ENCODE measurements at places on chromosomes 5 and 9.

DNA sequence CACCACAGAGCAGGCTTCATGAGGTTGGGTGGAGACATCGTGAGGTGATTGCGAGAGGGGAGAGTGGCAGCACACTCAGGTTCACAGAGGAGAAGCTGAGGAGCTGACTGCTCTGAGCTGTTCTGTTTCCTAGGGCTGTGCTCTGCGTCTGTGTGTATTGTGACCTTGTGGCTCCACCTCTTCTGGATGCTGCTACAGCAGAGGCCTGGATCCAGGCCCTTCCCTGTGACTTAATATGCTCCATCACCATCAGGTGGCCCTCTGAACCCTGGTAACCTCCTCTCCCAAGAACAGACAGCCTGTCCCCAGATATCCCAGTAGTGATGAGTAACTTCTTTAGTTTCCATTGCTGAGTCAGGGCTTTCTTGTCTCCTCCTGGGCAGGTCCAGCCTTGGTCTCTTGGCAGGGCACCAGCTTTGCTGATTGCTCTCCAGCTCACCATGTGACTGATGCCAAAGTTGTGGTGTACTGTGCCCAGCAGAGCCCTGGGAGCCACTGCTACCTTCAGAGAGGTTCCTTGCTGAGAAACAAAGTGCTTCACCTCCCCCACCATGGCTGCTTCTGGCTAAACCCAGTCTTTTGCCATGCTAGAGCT, 212.8 kb upstream of the CHD1 start:
- DNase-seq = no peak

- no peak for DNase-seq
These were observed 117.7 kb downstream of the ZNF462 start for GRCh38 chr9:106980551-106981101.

GRCh38 chr9:93808115-93809029, 146.8 kb downstream of the BARX1 start:
- DNase-seq = no peak

GRCh38 chr9:81724242-81724889, 35.0 kb upstream of the TLE1 start:
- DNase-seq = no peak

DNA sequence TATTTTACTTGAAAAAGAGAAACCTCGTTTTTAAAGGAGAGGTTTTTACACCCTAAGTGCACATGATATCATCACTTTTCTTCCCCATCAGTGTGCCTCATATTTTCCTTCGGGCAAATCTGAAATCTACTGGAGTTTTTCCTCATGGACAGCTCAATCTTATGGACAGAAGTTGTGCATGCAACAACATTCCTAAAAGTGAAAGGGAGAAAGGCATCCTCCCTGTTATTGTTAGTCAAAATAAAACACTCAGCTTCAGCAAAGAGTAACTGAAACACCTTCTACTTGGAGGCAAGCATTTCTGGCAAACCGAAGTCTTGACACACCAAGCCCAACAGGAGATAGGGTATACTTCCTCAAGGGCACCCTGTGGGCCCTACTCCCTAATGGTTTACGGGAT, 217.9 kb downstream of the BNC2 start:
- no peak for DNase-seq

GRCh38 chr5:3179220-3179619, 416.4 kb upstream of the IRX1 start:
- DNase-seq = no peak

Data from CD4-positive, alpha-beta T cell treated with Interleukin-12 subunit alpha and Interleukin-12 subunit beta, for 1 hour (primary cell).